ENCODE measurements at places on chromosomes 1 and 21.

DNA sequence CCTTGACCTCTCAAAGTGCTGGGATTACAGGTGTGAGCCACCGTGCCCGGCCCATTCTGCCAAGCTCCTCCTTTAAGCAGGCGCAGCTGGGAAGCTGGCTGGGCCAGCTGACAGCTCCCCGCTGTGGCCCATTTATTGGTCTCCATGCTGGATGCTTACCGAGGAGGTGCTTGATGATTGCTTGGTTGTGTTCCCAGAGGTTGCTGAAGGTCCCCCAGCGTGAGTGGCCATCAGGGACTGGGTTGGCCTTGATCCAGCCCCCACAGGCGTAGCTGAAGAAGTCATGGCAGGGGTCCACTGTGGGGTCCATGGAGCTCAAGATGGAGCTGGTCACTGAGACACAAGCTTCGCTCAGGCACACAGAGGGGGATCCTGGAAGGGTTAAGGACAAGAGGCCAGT is 17.7 kb downstream of the ECE1 start:
- DNase-seq: no peak

- DNase-seq: no peak
Observed at GRCh38 chr1:116692879-116693278, 25.3 kb upstream of the IGSF3 start.

GRCh38 chr1:118249641-118250040 is 64.6 kb upstream of the SPAG17 start:
- DNase-seq: no peak

- DNase-seq: no peak
Observed at GRCh38 chr1:202249436-202249835, 55.8 kb downstream of the LGR6 start.

DNA sequence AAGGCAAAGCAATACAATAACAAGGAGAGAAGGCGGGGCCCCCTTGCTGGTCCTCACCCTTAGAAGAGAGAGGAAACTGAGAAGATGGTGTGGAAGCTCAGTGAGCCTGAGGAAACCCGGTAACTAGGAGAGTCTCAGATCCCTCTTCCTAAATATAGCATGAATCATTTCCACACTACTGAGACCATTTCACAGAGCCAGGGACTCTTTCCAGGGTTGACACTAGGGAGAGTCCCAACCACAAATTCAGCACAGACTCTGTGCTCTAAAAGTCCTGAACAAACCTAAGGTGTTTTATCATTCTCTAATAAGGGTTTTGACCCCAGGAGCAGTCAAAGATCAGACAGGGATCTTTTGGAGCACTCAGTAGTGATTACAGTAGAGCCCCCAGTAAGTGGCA is 647.7 kb downstream of the KCNT2 start:
- no peak for DNase-seq

DNA sequence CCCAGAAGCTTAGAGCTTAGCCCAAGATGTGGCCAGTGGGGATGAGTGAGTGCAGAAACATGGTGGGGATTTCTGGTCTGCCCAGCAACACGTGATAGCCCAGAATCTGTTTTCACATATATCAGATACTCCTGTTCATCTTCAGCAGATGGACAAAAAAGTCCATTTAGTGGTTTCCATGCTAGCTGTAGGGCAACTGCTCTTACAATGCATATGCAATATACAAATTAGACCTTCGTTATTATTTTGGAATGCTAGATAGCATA is 96.9 kb upstream of the SGIP1 start:
- no peak for DNase-seq

DNA sequence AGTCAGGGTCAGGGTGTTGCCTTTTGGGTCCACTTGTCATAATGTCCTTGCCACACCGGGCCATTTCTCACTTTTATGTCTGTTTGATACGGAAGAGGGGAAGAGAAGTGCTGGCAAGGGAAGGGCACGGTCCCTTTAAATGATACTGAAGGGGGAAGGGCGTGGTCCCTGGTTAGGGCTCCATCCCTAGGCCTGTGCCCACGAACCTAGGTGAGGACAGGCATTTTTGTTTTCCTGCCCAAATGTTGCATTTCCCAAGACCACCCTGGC is 25.2 kb downstream of the B3GALT5 start:
- DNase-seq: no peak

- no peak for DNase-seq
Observed at GRCh38 chr1:158362482-158362881, 8.8 kb downstream of the CD1E start.

DNA sequence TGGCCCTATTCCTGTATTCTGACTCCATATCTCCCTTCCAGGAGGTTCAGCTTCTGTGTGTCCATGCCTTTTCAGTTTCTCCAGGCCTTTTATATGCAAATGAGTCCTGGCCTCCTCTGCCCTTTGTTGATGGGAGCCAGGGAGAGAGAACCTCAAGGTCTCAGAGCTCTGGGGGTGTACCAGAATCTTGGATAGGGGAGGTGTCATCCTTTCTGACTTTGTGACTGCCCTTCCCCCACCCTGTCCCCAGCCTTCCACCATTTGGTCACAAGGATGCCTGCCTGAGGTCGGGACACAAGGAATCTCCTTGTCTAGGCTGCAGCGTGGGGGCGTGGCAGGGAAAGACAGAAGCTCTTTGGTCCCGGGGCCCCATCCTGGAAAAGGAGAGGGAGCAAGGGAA is 18.6 kb downstream of the LURAP1 start:
- no peak for DNase-seq

GRCh38 chr1:121448851-121449250 is 264.1 kb downstream of the SRGAP2C start:
- DNase-seq: no peak

- no peak for DNase-seq
Observed at GRCh38 chr1:108531444-108531843, 28.5 kb upstream of the EEIG2 start.

DNA sequence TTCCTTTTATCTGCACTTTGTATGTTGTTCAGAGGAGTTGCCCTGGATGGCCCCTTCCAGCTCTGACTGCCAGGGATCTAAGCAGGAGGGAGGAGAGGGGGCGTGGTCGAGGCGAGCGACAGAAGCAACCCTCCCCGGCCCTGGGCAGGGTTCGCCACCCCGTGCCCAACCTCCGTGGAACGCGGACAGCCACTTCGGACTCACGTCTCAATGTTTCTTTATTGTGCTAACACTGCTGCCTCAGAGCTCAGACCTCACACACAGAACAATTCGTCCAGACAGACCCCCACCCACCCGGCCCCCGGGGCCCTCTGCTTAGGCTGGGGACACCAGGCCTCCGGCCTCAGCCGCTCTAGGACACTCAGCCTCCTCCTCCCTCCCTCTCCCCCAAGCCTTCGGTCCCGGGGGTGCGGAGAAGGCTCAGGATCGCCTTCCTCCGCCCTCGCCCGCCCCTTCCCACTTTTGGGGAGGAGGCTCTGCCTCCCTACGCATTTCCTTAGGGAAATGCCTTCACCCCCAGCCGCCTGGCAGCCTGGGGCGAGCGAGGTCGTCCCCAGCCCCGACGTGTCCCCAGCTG is 8.3 kb downstream of the VSIG8 start:
- DNase-seq: peak; percentile 53

- no peak for DNase-seq
Observed at GRCh38 chr1:205600085-205600484, 31.7 kb downstream of the ELK4 start.

DNA sequence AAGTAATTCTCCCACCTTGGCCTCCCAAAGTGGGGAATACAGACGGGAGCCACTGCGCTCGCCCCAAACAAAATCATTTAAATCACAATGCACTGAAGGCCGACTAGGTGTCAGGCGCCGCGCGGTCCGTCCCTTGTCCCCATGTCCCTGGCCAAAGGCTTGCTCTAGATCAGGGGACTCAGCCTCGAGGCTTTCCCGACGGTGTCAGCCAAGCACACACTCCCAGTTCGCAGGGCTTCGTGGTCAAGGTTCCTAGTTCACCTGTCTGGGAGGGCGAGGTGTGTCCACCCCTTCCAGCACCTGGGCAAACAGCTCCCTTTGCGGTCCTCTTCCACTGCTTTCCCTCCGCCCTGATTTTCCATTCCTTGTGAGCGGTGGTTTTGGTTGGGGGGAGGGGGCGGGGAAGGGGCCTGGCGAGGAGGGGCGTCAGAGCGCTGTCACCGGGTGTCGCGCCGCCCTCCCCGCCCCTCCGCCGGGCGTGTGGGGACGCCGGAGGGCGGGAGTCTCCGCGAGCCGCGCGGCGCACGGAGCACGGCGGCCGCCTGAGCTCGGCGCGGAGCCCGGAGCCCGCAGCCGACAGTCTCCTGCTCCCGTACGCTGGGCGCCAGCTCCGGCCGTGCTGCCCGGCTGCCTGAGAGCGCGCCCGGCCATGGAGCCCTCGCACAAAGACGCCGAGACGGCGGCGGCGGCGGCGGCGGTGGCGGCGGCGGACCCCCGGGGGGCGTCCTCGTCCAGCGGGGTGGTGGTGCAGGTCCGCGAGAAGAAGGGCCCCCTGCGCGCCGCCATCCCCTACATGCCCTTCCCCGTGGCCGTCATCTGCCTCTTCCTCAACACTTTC is at the start of gene STUM:
STUM (plus strand) TSS at position 509 of the 838 bp plus-strand sequence; CDS start at position 650, 141 bp downstream.
- DNase-seq: no peak

DNA sequence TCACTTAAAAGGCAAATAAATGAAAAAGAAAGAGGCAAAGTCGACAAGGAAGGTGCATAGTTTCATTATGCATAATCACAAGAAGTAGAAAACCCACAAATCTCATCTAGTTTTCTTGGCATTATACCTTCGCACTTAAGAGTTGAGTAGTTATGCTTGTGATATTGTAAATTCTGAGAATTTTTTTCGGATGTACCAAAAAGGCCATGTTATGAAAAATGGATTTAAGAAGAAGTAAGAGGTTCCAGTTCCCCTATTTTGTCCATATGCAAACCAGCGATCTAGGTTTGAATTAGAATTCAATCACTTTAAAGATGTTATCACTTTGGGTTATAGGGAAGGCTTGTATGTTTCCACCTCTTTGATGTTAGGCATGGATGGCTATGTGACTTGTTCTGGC is 7.9 kb upstream of the ERICH3 start:
- no peak for DNase-seq

GRCh38 chr1:231871878-231872277 is 245.3 kb downstream of the DISC1 start:
- no peak for DNase-seq

GRCh38 chr21:46639489-46640386 is 4.3 kb downstream of the PRMT2 start:
- peak; percentile 32 for DNase-seq

- no peak for DNase-seq
Observed at GRCh38 chr1:166133857-166134256, 32.9 kb downstream of the FAM78B start.

GRCh38 chr1:13762642-13763041 is 62.7 kb downstream of the PRDM2 start:
- DNase-seq: no peak

DNA sequence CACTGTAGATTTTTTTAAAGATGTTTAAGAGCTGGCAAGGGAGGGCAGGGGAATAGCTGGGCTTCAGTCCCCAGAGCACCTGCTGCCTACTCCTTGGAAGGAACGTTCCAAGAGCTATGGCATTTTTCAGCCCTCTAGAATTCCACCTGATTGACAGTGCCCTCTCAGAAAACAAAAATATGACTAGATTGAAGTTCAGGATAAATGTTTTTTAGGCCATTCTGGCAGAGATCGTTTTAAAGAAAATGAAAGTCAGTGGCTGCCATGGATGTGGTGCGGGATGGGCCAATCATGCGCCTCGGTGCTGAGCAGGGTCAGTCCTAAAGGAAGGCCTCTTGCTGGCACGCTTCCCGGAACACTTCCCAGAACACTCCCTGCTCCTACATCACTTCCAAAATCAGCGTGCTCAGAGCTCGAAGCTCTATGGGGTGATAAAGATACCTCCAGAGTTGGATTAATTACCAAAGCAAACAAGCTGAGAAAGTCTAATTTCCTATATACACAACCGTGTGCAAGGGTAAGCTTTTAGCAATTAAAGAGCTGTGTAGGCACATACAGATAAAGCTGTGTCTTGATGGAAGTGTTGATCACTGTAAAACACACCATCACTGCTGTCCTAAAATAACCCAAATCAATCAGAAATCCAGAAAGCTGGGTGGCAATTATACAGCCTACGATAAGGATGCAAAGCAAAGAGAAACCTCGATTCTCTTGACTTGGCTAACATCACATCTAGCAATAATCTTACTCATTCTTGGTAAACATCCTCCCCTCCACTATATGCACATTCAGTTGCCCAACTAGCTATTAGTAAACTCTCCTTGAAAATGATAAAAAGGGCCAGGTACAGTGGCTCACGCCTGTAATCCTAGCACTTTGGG is 34.6 kb downstream of the TGFBR3 start:
- DNase-seq: no peak

- DNase-seq: no peak
Observed at GRCh38 chr1:172084876-172085275, 243.6 kb downstream of the DNM3 start.

- DNase-seq: no peak
Observed at GRCh38 chr1:25026730-25027450, 96.8 kb upstream of the RUNX3 start.

DNA sequence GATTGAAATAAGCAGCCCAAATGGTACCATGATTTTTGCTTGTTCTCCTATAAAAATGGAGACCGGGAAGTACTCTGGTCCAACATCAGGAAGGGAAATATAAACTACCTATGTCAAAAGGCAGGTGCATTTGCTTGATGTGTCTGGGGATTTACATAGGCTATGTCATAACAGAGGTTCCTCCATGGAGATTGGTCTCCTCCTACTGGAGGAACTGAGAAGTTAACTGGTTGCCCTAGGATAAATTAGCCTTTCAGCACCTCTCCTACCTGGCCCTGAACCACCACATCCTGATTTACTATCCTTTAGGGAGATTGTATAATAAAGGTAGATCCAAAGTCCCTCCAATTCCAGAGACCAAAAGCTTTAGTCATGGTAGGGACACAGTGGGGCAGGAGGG is 1109.3 kb upstream of the B3GALT2 start:
- DNase-seq: peak; percentile 4

GRCh38 chr1:6831366-6831765 is 46.1 kb downstream of the CAMTA1 start:
- no peak for DNase-seq

GRCh38 chr1:21594501-21594900 is 74.7 kb downstream of the RAP1GAP start:
- no peak for DNase-seq

DNA sequence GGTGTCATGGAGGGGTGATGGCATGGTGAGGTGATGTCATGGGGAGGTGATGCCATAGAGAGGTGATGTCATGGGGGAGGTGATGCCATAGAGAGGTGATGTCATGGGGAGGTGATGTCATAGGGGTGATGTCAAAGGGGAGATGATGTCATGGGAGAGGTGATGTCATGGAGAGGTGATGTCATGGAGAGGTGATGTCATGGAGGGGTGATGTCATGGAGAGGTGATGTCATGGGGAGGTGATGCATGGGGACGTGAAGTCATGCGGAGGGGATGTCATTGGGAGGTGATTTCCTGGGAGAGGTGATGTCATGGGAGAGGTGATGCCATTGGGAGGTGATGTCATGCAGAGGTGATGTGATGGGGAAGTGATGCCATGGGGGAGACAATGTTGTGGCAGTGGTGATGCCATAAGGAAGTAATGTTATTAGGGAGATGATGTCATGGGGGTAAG is 92.1 kb upstream of the C1orf174 start:
- no peak for DNase-seq

GRCh38 chr1:89042491-89042890 is 19.8 kb upstream of the GBP3 start:
- no peak for DNase-seq

- no peak for DNase-seq
Observed at GRCh38 chr1:206808615-206809014, 36.3 kb upstream of the IL10 start.

GRCh38 chr1:112383759-112384370 is 12.1 kb upstream of the CTTNBP2NL start:
- no peak for DNase-seq
